Stimulated activated naive CD8-positive, alpha-beta T cell treated with anti-CD3 and anti-CD28 coated beads, Interleukin-15, amount 100 ng/mL, for 72 hours (primary cell): ENCODE measurements at places on chromosomes 2 and 18.

DNA sequence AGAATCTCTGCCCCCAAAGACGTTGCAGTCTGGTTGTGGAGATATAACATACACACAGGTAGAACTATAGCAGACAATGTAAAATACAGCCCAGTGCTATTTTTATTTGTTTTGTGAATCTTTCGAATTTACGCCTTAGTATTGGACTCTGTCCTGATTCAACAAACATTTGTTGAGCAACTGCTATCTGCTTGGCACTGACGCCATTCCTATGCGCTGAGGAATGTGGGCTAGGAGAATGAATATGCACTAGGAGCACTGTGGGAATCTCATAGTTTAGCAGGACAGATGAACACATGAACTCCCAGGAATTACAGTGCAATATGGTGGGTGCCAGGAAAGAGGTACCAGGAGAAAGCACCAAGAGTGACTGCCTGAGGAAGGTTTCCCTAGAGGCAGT is 181.7 kb upstream of the SIX3 start:
- no peak for DNase-seq

- DNase-seq, result no peak
Observed at GRCh38 chr2:41741951-41742595, 305.7 kb upstream of the PKDCC start.

DNA sequence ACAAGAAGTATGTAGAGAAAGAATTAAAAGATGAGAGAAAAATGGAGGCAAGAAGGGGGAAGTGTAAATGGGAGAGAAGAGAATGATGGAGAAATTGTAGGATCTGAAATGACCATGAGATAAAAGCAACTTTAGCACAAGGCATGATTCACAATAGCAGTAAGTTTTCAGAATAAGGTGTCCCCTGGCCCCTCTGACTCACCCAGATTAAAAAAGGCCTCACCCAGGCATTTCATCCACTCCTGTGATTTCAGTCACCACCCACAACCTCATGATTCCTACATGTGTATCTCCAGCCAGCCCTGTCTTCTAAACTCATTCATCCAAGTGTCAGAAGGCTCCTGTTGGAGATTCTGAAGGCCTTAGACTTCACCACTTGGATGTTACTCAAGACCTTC is 56.6 kb downstream of the SP100 start:
- peak; percentile 63 for DNase-seq

GRCh38 chr18:23210526-23210925 is 75.2 kb downstream of the CABLES1 start:
- DNase-seq, result no peak

DNA sequence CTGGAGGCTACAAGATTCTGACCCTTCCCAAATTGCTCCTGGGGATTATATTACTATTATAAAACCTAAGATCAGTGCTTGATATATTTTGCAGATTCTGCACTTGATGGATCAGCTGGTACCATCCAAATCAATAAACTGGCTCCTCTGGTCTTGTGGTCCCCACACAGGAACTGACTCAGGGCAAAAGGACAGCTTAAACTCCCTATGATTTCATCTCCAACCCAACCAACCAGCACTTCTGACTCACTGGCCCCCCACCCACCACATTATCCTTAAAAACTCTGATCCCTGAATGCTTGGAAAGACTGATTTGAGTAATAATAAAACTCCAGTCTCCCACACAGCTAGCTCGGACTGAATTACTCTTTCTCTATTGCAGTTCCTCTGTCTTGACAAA is 82.1 kb downstream of the TMEM163 start:
- no peak for DNase-seq

DNA sequence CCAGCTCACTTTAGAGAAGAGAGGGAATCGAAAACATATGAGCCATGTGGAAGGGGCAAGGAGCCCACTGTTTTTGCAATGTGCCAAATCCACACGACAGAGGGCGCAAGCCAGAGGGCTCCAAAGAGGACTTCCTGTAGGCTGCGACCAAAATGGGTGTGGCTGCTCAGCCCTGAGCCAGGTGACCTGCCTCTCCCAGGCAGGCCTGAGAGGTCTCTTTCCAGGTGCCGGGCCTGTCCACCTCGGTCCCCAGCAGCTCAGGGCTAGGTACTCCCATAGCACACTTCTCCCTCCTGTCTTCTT is 153.8 kb downstream of the TTC32 start:
- no peak for DNase-seq

GRCh38 chr2:43882312-43882711 is 43.5 kb downstream of the ABCG8 start:
- DNase-seq, result no peak

DNA sequence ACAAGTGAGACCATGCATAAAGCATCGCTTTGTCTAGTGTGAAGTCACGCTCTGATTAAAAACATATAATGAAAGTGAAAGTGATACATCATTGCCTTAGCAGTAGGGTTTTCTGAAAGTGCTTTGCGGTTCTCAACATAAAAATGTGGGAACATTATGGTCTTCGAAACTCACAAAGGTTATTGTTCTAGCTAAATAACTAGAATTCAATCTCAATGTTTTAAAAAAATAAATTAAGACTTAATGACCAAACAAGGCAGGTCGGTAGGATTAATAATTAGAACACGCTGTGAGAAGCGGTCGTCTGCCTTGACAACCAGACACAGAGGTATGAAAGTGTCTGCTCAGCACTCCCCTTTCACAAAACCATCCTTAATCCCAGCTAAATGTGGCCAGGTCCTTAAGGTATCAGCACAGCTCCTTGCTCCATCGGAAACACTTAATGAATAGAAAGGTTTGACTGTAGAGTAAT is 42.2 kb downstream of the KLHL14 start:
- DNase-seq, result no peak

DNA sequence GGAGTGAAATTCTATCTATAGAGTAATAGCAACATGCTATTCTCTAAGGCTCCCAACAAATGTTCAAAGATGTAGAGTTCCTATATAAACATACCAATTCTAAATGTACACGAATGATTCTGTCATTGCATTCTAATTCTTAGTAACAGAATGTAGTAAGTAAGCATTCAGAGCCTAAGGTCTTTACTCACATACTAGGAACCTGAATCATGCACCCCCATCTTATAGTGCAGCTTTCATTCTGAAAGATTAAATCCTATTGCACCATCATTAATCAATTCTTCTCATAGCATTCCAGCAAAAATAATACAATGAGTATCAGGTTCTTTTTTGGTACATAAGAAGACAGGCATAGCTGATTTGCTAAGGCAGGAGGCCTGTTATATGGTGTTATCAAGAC is 230.0 kb downstream of the NCKAP5 start:
- no peak for DNase-seq
